ENCODE measurements at places on chromosomes 4 and X.

- no peak for DNase-seq
These were observed 31.9 kb downstream of the SETD7 start for GRCh38 chr4:139524062-139524631.

DNA sequence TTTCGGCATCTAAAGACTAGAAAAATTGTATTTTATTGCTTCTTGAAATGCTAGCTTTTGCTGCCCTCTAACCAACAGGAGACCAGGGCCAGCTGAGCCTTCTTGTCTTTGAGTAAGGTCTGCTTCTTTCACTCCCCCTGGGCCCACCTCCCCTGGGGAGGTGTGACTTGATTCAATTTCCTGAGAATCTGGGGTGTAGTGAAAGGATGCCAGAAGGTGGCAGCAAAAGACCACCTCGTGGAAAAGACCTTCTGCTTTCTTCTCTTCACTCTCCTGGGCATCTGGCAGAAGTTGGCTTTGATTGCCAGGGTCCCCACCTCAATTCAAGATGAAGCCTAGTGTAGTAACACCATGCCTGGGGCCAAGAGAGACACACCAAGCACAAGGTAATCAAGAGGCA lies 96.5 kb upstream of the MAOA start:
- peak; percentile 30 for DNase-seq

- DNase-seq, result no peak
These were observed 104.9 kb upstream of the SOD3 start for GRCh38 chr4:24690436-24690835.

GRCh38 chr4:140877781-140878180 lies 121.6 kb upstream of the TBC1D9 start:
- DNase-seq, result no peak

- DNase-seq, result no peak
These were observed 54.9 kb downstream of the REELD1 start for GRCh38 chr4:146269228-146269653.
